Right cardiac atrium (tissue), 5 donors: ENCODE measurements at places on chromosomes 6 and 20. TPM values are rescaled to one million over a fixed set of nuclear protein-coding genes. Genes with fewer than 3 reads are reported as not detected.

- DNase-seq, result no peak
Observed at GRCh38 chr6:2186516-2186915, 58.9 kb downstream of the GMDS start.

DNA sequence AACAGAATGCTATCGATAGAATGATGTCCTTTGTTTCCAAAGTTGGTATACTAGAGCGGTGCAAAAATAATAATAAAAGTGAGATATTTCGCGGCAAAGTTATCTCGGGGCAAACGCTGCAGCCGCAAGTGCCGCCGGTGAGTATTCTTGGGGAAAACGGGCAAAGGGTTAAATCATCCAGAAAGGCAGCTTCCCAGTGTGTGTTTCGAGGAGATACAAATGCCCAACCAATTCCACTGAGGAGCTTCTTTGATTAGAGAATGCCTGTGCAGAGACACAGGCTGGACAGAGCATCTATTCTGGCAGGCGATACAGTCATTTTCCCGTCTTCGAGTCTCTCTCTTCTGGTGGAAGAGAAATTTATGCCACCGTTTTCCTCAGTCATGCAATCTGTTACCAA is 58.0 kb upstream of the MPC1 start:
- DNase-seq, result no peak

DNA sequence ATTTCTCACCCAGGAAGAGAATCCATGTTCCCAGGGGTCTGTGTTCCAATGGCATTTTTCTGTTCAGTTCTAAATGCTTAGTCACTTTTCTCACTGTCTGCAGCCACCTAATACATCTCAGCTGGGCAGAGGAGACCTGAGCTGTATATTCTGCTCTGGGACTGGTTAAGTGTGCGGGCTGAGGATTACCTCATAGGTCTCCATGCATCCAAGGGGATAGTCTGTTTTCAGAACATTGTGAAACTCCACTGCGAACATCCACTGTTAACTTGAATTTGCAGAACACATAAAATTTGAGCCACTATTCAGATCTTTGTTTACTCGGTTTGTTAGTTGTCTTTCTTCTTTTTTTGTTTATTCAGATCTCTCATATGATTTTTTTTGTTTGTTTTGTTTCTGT is 947.1 kb downstream of the TFAP2A start:
- DNase-seq, result no peak

ACTL10 gene
- polyA plus RNA-seq, result 0.27 TPM

RPN2 gene
- polyA plus RNA-seq, result 72.1 TPM

GRCh38 chr6:45196121-45196520 is 132.0 kb upstream of the RUNX2 start:
- DNase-seq, result no peak

DNA sequence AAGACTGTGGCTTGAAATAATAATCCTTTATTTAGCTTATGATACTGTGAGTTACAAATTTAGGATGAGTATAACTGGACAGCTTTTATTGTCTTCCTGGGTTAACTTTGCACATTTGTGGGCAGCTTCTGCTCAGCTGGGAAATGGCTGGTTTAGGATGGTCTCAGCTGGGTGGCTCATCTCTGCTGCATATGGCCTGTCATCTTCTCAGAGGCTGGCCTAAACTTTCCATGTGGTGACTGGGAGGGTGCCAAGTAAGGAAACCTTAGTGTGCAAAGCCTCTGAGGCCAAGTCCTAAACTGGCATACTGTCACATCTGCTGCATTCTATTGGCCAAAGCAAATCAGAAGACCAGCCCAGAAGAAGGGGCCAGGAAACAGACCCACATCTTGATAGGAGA is 40.2 kb downstream of the BTBD3 start:
- DNase-seq, result no peak

- DNase-seq, result no peak
Observed at GRCh38 chr6:1103021-1103420, 208.9 kb upstream of the FOXQ1 start.

GRIK2 gene
- polyA plus RNA-seq, result 7.6 TPM

LAMA2 gene
- polyA plus RNA-seq, result 28.7 TPM

DNA sequence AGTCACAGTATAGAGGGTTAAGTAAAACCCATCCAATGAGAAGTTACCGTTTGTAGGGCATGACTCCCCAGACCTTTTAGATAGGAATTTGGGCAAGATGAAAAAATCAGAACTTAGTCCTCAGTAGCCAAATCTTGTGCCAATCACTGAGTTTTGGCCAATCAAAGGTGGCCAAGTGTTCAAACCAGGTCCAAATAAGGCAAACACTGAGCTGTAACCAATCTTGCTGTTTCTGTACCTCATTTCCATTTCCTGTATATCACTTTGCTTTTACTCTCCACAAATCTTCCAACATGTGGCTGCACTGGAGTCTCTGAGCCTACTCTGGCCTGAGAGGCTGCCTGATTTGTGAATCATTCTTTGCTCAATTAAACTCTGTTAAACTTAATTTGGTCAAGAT is 81.8 kb upstream of the GPR6 start:
- no peak for DNase-seq

DNA sequence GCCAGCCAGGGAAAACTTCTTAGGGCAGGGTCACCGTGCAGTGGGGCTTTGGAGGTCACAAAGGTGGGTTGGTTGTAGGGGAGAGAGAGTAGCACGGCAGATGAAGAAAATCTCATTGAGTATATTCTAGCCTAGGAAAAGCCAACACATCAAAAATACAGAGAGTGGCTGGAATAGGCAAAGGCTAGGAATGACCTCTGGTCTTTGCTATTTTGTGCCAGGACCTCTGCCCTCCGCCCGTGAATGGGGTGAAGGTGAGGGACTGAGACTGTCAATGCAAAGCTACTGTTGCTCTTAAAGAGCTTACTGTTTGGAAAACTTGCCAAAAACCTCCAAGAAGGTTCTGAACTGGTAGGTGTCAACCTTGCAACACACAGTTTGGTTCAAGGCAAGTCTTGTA is 346.7 kb downstream of the CDH26 start:
- no peak for DNase-seq

- DNase-seq, result no peak
Observed at GRCh38 chr20:7327810-7328209, 560.3 kb downstream of the BMP2 start.

ADTRP gene
- 0.05 TPM for polyA plus RNA-seq

- no peak for DNase-seq
Observed at GRCh38 chr6:2296781-2297180, 51.4 kb upstream of the GMDS start.

- no peak for DNase-seq
Observed at GRCh38 chr6:84516154-84516553, 248.2 kb downstream of the TBX18 start.

CLPSL1 gene
- not detected for polyA plus RNA-seq

GRCh38 chr6:64220801-64221200 is 585.2 kb downstream of the PHF3 start:
- DNase-seq, result no peak

GRCh38 chr6:16472349-16473069 is 234.1 kb downstream of the GMPR start:
- DNase-seq, result no peak

MCCD1 gene
- not detected for polyA plus RNA-seq

HRH3 gene
- polyA plus RNA-seq, result not detected

DLL1 gene
- 25.8 TPM for polyA plus RNA-seq

DNA sequence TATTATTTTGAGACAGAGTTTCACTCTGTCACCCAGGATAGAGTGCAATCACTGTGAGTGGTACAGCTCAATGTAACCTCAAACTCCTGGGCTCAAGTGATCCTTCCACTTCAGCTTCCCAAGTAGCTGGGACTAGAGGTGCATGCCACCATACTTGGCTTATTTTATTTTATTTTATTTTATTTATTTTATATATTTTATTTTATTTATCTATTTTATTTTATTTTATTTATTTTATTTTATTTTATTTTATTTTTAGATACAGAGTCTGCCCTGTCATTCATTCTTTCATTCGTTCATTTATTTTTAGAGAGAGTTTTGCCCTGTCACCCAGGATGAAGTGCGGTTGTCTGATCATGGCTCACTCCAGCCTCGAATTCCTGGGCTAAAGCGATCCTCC is 35.5 kb downstream of the ATG5 start:
- DNase-seq, result no peak

GRCh38 chr20:48821261-48821920 is 6.4 kb downstream of the PREX1 start:
- DNase-seq, result no peak

PFDN6 gene
- 143 TPM for polyA plus RNA-seq

GRCh38 chr6:29011276-29011734 is 6.2 kb upstream of the ZNF311 start:
- peak; percentile 68 for DNase-seq

DNA sequence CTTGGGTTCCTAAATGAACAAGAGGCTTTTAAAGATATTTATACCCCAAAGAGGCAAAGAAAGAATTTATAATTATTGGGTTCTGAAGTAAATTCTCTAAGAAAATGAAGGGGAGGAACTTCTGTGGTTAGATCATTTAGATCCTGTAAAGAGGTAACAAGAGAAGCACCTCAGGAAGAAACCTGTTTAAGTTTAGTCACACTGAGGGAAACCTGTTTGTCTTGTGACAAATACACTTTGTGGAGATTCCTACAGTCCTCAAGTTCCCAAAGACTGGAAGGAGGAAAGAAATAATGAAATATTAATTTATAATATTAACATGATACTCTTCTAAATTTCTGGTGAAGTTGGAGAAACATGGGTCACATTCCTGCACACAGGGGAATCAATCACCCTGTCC is 647.5 kb downstream of the EYS start:
- DNase-seq, result no peak

- DNase-seq, result no peak
Observed at GRCh38 chr6:139800837-139801236, 426.4 kb upstream of the CITED2 start.

DNA sequence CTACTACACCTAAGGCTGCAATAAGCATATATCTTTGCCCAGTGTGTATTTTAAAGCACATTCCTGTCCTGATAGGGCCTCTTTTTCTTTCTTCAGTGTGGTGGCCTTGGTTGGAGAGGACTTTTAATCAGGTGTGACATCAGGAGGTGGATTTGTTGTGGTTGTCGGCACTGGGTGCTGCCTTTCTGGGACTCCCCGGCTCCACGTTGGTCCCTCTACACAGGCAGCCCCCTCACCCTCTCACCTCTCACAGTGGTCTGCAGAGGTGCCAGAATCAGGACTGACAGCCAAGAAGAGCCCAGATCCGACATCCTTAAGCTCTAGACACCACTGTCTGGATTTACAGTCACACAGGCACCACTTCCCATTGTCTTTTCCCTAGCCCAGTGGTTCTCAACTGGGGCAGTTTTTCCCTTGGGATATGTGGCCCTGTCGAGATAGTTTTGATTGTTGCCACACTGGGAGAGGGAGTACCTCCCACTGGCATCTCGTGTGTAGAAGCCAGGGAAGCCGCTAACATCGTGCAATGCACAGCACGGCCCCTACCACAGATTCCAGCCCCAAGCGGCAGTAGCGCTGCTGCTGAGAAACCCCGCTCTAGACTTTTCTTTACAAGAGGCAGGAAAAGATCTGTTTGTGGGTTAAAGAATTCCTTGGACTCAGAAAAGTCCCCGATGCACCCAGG is 314.1 kb downstream of the QKI start:
- DNase-seq, result no peak

DNA sequence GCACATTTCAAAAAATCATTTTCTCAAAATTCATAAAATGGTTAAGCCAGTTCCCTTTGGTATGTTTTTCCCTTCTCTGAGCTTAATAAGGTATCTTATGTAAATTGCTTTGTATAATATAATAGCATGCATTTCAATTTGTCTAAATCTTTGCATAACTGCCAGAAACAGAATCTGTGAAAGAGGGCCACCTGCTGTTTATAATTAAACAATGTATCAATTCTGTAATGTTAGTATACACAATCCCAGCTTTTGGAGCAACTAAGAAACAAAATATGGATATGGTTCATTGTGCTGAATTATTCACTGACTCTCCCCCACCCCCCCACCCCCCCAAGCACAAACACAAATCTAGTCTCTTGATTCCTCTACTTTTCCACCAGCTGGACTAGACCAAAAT is 54.8 kb downstream of the GPX5 start:
- no peak for DNase-seq

PI16 gene
- 69.5 TPM for polyA plus RNA-seq

DNA sequence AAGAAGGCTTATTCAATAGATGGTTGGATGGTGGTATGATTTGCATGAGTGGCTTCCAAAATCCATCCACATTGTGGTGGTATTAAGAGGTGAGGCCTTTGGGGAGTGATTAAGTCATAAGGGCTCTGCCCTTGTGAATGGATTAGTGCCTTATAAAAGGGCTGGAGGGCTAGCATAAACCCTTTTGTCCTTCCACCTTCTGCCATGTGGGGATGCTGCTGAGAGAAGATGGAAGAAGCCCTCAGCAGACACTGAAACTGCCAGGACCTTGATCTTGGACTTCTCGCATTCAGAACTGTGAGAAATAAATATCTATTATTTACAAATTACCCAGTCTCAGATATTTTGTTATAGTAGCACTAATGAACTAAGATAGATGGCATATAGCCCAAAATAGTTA is 27.8 kb upstream of the SRPK1 start:
- DNase-seq, result no peak

DNA sequence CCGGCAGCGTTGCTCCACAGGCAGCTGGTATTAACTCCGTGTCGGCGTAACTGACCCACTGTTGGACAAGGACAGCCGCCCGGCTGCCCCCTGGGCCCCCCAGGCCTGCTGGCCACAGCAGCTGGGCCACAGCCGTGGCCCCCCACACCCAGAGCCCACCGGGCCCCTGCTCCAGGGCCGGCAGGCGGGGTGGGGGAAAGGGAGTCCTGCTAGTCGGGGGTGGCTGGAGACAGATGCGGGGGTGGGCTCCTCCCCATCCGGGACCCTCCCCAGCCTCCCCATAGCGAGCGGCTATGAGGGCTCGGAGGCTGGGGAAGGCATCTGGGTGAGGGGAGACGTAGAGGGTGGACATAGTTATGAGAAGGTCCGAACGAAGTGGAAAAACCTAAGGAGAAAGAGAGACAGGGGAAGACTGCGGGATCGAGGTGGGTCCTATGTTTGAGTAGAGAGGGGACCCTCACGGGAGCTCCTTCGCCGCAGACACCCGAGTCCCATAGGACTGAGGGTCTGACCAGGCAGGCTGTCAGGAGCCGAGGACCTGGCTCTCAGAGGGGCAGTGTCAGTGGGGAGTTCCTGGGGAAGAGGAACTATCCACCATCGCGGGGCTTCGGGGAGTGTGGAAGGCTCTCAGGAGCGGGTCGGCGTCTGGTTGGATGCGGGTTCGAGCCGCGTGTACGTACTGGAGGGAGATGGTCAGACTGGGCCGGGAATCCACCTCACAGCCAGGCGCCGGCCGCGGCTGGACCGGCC is 511 bp downstream of the VARS1 start:
- DNase-seq, result no peak

GRCh38 chr6:112636650-112637262 is 289.6 kb downstream of the RFPL4B start:
- DNase-seq, result no peak

DNA sequence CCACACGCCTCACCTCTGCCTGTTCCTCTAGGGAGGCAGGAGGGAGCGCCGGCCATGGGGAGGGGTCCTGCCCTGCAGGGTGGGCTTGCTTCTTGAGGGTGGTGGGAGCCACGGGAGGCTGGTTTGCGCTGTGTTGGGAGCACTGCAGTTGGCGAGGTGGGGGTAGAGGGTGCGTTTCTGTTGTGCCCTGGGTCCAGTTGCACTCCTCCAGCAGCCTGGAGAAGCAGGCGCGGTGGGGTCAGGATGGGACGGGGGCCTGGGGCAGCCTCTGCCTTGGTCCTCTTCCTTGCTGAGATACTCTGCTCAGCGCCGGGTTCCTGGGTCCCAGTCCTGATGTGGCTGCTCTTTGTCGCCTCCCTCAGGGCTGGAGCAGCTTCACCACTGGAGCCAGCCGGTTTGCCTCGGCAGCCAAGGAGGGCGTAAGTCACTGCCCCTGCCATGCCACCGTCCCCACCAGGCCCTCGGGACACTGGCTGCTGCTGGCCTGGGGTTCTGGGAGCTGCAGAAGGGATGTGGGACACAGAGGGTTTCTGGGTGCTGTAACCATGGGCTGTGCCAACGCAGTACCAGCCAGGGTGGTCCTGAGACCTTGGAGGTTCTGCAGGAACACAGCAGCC is 8.4 kb downstream of the ARFGAP1 start:
- peak; percentile 33 for DNase-seq
